ENCODE measurements at places on chromosomes 11 and 22. TPM values are rescaled to one million over a fixed set of nuclear protein-coding genes. Genes with fewer than 3 reads are reported as not detected.
A peak's percentile ranks its signal among the peaks of the same experiment; 100 is the strongest.

- H3K4me1 ChIP-seq = peaks cover 11% of the 10 kb centered on the region
- H3K36me3 ChIP-seq = no peaks in the 10 kb centered on the region
- no peaks in the 10 kb centered on the region for H3K27me3 ChIP-seq
- no peak for DNase-seq
These were observed 16.0 kb downstream of the CSTPP1 start for GRCh38 chr11:46952553-46952952.

DNA sequence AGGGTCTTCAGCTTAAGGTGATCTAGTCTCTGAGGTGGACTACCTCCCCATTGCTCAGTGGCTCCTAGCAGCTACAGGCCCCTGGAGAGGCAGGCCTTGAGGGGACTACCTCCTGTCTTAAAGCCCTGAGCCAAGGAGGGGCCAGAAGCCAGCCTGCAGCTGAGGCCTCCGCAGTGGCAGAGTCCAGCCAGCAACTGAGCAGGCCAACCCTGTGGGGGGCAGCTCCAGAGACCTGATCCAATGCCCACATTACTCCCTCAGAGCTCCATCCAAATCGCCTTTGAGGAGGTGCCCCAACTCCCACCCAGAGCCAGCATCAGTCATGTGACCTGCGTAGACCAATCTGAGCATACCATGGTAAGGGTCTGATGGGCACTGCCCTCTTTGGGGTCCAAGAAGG, 2.7 kb downstream of the C2CD2L start:
- no peaks in the 10 kb centered on the region for H3K27me3 ChIP-seq
- DNase-seq = no peak
- peaks cover 23% of the 10 kb centered on the region for H3K4me1 ChIP-seq
- H3K27ac ChIP-seq = no peak overlapping the region

GRCh38 chr11:70175236-70175698, 27.8 kb upstream of the FADD start:
- no peak for DNase-seq
- no peak overlapping the region for H3K4me3 ChIP-seq
- H3K27ac ChIP-seq = no peak overlapping the region
- no peaks in the 10 kb centered on the region for H3K36me3 ChIP-seq
- H3K4me1 ChIP-seq = no peaks in the 10 kb centered on the region

DNA sequence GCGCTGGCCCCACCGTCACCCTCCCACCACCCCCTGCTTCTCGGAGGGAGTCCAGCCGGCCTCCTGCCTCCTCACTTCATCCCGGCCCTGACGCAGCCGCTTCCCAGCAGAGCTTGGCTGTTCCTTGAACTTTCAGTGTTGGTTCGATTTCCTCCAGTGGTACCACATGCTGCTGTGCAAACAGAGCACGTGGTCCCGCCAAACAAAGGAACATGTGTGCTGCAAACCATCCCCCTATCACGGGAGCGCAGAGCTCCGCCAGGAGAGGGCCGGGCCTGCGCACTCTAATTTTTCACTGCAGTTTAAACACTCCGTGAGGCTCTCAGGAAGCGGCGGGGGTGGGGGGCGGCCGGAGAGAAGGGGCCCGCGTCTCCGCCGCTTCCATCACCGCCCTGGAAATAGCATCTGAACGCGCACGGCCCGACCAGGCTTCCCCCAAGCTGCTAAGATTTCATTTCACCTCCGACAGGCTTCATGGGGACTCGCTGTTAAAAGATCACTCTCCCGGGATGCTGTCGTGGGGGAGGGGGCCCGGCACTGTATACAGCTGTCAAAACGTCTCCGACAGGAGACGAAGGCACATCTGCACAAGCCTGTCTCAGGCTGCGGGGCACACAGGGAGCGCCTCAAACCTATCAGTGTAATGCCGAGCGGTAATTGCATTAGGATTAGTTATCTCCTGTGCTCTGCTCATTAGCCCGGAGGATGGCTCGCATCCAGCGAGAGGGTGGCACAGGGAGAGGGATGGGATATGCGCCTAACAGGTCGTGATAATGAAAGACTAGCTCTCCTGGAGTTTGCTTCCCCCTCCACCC, 269.9 kb upstream of the SORL1-AS1 start:
- no peaks in the 10 kb centered on the region for H3K36me3 ChIP-seq
- peak overlapping the region; percentile 92 for H3K27ac ChIP-seq
- peaks cover 30% of the 10 kb centered on the region for H3K4me1 ChIP-seq
- peak overlapping the region; percentile 57 for H3K4me3 ChIP-seq
- peak; percentile 96 for DNase-seq
- no peaks in the 10 kb centered on the region for H3K27me3 ChIP-seq

DNA sequence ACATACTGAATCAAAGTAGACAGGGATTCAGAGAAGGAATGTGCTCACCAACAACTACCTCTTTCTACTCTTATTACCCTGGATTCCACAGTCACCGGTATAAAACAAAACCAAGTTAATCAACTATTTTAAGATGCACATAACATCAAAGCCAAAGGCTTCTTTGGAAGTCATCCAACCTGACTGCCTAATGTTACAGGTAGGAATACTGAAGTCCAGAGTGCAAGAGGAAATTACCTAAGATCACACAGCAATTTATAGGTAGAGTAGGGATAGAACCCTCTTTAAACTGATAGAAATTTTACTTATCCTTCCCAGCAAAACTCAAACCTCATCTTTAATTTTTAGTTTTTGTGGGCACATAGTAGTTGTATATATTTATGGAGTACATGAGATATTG, 76.3 kb downstream of the PAK1 start:
- no peaks in the 10 kb centered on the region for H3K36me3 ChIP-seq
- no peaks in the 10 kb centered on the region for H3K27me3 ChIP-seq
- no peak for DNase-seq
- no peak overlapping the region for H3K27ac ChIP-seq
- H3K4me3 ChIP-seq = no peak overlapping the region
- H3K4me1 ChIP-seq = no peaks in the 10 kb centered on the region

- H3K4me3 ChIP-seq = no peak overlapping the region
- H3K27ac ChIP-seq = no peak overlapping the region
- H3K4me1 ChIP-seq = peaks cover 47% of the 10 kb centered on the region
- peaks cover 12% of the 10 kb centered on the region for H3K36me3 ChIP-seq
- H3K27me3 ChIP-seq = no peaks in the 10 kb centered on the region
These were observed 10.4 kb downstream of the ADORA2A start for GRCh38 chr22:24437741-24438328.

DNA sequence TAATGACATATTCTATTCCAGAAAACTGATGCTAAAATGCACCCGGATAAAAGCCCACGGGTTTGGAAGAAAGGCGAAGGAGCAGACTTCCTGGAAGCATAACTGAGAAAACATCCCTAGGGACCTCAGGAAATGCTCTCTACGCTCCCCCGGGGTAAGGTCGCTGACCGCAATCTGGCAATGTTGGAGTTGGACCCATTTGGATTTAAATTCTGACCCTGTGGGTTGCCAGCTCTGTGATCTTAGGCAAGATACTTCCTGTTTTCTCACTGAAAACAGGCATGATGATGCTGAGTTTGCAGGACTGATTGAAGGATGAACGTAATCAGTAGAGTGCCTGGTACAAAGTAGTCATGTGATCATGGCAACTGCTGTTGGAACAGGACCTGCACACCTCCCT, 1054.0 kb downstream of the NTM start:
- H3K4me3 ChIP-seq = no peak overlapping the region
- no peak overlapping the region for H3K27ac ChIP-seq
- DNase-seq = no peak
- H3K27me3 ChIP-seq = no peaks in the 10 kb centered on the region
- no peaks in the 10 kb centered on the region for H3K4me1 ChIP-seq

DNA sequence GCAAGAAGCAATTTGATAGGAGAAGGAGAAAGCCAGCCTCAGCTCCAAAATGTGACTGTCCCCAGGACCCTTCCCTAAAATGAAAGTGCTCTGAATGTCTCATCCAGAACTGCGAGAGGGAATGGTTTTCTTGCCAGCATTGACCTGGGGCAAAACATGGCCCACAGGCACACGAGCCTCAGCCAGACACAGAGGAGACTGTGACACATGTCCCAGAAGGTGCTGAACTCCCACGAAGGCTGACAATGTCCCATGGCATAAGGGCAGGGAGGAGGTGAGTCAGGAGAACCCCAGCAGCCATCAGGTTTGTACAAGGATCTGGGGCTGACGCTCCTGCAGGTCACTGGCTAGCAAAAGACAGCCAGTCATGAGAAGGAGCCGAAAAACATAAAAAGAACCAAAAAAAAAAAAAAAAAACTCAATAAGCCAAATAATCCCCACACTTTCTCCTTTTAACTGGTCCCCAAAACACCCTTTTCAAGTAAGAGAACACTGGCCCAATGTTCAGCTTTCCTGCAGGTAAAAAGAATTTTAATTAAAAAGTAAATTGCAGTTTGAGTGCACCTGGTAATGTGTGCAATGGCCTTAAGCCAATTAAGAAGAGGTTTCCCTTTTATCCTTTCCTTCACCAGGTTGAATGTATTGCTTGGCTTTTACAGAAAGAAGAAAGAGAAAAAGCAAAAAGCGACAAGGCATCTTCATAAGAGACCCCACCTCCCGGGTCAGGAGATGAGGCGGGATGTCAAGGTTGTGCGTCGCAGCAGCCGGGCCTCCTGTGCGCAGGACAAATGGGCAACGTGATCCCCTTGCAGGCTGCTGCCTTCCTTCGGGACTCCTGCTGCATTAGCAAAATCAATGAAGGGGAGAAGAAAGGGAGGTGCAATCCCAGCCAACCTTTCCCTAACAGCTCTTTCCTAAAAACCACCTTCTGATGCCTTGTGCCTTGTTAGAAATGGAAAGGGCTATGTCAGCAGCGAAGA, 43.6 kb downstream of the GALNT18 start:
- no peaks in the 10 kb centered on the region for H3K36me3 ChIP-seq
- H3K4me3 ChIP-seq = no peak overlapping the region
- H3K27ac ChIP-seq = no peak overlapping the region
- DNase-seq = no peak
- H3K4me1 ChIP-seq = peaks cover 57% of the 10 kb centered on the region

OR52N4 gene
- total RNA-seq = not detected

P2RY6 gene
- total RNA-seq = 4.8 TPM
